ENCODE measurements at places on chromosomes 12 and 14.
A peak's percentile ranks its signal among the peaks of the same experiment; 100 is the strongest.

- no peak for DNase-seq
Measured at GRCh38 chr14:61326847-61327246, 5.5 kb downstream of the PRKCH start.

DNA sequence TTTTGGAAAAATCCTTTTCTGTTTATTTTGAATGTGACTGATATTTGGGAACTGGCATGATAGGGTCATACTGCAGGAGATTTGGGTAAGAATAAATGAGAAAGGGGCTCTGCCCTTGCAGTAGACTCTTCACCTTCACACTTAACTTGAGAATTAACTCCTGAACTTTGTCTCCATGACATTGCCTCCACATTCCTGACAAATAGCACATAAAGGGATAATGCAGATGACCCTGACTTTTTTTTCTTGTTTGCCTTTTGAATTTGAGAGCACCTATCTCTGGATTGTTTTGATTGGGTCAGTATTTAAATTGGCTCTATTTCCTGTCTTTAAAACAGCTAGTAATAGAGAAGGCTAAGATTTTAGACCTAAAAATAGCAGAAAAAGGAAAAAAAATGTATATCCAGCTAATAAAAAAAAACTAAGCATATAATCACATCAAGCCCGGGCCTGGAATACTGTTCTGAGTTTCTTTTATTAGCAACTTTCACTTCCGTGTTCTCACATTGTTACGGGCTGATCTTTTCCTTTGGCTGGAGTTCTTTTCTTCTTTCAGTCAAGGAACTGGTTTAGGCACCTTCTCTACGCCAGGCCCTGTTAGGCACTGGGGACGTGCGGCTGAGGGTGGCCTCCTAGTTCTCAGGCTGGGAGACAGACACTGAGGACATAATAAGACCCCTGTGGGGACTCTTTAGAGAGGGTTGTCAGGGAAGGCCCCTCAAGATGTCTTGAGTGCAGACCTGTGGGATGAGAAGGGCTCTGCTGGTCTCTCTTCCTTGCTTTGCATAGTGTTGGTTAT, 53.1 kb upstream of the GNPNAT1 start:
- no peak for DNase-seq

- peak; percentile 12 for DNase-seq
Measured at GRCh38 chr12:54052438-54053002, 1.1 kb upstream of the HOXC4 start.

DNA sequence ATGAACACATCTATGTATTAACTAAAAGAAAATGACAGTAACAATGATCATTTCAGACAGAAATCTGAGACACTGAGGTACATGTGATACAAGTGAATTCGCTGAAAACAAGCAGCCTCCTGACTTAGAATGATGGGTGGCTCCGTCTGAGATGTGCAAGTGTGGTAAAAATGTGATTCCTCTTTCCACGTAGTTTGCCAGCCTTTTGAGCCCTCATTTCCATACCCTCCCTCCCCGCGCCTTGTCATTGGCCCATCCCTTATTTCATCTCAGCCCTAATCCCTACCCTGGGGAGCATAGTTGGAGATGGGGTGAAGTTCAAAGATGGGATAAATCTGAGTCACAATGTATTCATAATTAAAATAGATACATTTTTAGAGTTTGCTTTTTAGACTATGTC, 107.8 kb downstream of the BMP4 start:
- DNase-seq: no peak

DNA sequence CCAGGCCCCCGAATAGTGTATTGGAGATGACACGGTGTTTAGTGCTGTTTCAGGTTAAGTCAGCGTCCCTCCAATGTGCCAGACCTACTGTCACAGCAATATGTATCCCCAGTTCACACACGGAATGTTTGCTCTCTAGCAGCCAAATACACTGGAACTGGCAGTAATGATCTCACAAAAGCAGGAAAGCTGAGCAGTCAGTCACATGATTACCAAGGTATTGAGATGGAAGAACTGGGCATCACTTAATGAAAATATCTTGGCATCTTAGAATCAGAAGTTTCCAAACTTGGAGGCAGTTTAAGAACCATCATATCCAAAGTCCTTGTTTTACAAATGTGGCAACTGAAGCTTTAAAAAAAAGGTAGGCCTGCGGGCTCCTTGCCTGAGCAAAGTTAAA, 23.3 kb downstream of the NINJ2 start:
- peak; percentile 29 for DNase-seq

- DNase-seq: no peak
Measured at GRCh38 chr12:100899301-100899700, 104.7 kb downstream of the ANO4 start.

DNA sequence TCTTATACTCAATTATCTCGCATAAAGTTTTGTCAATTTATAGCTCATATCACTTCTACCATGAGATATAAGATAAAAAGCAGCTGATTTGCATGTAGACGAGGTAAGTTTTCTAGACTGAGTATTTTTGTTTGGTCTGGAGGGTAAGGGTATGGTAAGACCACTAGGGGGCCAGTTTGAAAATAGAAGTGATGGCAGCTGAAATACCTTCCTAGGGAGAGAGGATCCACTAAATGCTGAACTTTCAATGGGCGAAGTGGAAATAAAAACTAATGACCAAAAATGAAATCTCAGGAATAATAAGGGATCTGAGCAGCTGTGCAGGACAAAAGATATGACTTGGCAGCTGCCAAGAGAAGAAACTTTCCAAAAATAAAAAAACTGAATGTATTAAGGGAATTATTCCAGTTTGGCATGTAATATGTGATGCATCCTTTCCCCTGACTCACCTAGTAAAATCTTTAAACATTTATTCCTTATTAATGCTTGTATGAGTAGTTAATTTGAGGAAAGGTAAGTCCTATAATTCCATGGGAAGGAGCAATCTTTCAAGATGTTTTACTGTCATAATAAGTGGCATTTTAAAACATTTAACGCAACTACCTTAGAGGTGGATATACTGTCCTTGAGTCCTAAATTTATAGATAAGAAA, 754.5 kb downstream of the C12orf50 start:
- peak; percentile 18 for DNase-seq

GRCh38 chr14:50410921-50411320, 14.2 kb upstream of the CDKL1 start:
- no peak for DNase-seq

DNA sequence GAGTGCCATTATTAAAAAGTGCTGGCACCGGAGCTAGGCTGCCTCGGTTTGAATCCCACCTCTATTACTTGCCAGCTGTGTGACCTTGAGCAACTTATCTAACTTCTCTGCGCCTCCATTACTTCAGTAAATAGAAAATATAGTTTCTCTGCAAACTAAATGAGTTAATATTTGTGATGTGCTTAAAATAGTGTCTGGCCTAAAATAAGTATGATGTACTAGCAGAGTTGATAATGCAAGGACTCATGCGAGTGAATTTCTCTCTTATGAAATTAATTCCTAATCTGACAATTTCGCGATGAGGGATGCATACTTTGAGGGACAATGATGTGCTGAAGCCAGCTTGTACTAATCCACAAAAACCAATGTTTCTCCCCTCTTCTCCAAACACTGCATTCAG, 180.8 kb upstream of the NTF3 start:
- no peak for DNase-seq

DNA sequence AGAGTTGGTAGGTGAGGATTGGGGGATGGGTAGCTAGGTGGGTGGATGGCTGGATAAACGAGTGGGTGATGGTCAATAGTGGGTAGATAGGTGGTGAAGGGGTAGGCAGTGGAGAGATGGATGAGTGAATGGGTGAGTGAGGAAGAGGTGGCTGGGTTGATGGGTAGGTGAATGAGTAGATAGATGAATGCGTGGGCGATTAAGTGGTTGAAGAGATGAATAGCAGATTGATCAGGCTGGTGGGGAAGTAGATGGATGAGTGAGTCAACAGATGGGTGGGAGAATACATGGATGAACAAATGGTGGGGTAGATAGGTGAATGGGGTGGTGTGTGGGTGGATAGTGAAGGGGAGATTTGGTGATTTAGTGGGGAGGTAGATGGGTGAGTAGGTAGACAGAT, 51.1 kb downstream of the SYNE3 start:
- no peak for DNase-seq

- no peak for DNase-seq
Measured at GRCh38 chr14:37023875-37024565, 148.4 kb downstream of the SLC25A21 start.

DNA sequence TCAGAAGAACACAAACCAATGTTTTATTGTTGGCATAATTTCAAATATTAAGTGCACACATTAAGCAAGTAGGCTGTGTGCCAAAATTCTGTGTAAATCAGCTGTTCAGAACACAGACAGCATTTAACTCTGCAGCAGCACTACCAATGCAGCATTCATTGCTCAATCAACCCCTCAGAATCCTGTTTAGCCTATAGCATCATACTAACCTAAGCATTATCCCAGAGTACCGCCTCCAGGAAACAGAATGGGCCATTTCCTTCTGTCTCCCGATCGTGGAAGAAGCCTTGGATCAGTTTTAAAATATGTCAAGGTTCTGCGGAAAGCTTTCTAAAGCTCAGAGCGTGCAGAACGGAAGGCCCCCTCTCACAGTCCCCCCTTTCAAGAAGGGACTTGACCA, 3.3 kb downstream of the IL26 start:
- DNase-seq: no peak

GRCh38 chr14:63387711-63388110, 69.0 kb upstream of the GPHB5 start:
- DNase-seq: no peak

GRCh38 chr12:58169826-58170225, 228.5 kb downstream of the ATP23 start:
- DNase-seq: no peak

DNA sequence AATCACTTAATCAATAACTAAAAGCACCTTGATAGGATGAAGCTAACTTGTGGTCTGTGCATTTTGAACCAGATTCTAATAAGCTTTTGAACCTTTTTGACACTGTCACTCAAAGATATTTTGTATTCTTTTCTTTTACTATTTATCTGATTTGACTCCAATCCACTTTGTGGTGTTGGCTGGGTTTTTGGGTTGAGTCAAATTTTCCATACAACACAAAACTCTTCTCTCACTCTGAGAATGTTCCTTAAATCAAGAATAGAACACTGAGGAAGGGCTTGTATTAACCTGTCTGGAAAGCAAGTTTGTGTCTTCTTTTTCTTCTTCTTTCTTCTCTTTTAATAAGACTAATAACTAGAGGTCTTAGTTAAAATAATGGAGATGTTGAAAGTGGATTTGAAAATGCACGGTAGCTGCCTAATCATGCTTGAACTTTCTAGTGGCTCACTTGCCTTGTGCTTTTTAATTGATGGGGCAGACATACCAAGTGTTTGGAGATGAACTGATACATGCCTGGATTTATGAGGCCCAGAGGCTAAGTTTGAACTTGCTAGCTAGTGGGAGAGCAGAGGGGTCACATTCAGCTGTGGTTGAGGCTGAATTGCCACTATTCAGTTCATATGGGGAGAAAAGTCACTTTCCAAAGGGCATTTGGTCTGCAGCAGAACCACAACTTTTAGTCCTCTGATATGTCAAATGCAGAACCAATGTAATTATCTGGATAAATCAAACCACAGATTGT, 93.5 kb upstream of the PTHLH start:
- no peak for DNase-seq

- DNase-seq: peak; percentile 74
Measured at GRCh38 chr12:40225984-40226602, 1.3 kb downstream of the LRRK2 start.

- no peak for DNase-seq
Measured at GRCh38 chr14:43140453-43140852, 1366.6 kb downstream of the FSCB start.

DNA sequence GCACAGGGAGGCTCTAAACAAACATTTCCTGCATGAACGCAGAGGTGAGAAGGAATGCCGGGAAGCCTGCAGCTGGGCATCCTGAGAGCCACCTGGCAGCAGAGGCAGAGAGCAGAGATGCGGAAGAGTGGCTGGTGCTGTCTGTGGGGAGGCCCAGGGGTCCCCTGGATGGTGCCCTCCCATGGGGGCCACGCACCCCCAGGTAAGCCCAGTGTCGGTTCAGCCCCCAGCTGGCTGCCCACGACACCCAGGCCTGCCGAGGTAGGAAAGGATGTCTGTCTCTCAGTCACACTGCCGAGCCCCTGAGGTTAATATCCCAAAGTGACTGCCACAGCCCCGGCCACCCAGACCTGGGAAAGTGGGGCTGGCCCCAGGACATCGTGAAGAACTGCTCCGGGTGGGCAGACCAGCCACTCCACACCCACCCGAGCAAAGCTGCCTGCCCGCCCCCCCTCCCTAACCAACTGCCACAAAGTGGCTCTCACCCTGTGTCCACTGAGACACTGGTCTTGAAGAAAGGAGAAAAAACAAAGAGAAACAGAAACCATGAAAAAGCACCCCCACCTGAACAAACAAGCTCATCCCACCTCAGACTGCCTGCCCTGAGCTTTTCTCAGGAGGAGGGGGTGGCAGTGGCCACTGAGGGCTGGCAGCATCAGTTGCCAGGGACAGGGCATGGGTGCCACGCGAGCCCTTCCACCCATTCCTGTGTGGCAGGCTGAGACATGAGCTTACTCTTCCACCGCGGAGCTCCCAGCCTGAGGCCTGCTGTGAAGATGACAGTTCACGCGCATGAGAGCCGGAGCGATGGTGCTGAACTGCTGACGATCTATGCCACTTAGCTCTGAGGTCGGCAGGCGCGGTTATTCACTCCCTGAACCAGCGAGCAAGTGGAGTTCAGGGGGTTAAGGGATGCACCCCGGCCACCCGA, 40.8 kb downstream of the CCDC88C start:
- peak; percentile 57 for DNase-seq

DNA sequence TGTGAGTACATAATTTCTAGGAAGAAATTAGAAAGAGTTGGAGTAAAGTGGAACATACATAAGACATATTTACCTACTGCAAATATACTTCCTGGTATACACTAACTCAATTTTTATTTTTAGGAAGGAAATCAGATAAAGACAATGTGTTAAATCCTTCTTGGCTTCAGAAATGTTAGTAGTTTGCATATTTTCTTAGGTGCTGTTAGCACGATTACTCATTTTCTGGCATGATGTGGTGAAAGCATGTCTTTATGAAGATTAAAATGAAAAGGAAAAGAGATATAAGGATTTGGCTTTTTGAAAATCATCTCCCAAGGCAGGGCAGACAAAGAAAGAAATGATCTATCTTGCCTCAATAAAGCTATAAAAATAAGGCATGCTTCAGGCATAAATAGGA, 287.6 kb upstream of the E2F7 start:
- no peak for DNase-seq

DNA sequence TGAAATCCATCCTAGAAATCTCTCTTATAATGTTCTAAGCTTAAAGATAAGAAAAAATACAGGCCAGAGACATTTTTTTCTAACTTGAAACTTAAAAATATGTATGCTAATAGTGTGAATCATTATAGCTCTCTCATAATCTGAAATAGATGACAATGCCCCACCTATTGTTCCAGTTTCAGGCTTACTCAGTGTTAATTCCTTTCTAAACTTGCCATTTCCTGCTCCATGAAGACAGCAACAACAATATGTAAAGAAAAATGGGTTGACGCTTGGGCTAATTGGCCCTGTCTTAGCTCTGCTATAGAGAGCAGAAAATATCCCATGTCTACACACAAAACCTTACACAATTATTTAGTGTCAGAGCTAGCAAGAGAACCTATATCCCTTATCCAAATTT, 37.1 kb downstream of the LMO3 start:
- DNase-seq: peak; percentile 48
